ENCODE measurements at places on chromosomes 6 and 20.

- no peak for DNase-seq
- no peaks in the 10 kb centered on the region for H3K4me1 ChIP-seq
- H3K27ac ChIP-seq = no peak overlapping the region
- H3K27me3 ChIP-seq = no peaks in the 10 kb centered on the region
- peaks cover 3% of the 10 kb centered on the region for H3K36me3 ChIP-seq
These were observed 17.4 kb downstream of the RSPH4A start for GRCh38 chr6:116633685-116634084.

- H3K27ac ChIP-seq = no peak overlapping the region
- no peak for DNase-seq
- no peaks in the 10 kb centered on the region for H3K27me3 ChIP-seq
- no peaks in the 10 kb centered on the region for H3K4me1 ChIP-seq
- H3K4me3 ChIP-seq = no peak overlapping the region
These were observed 488.7 kb upstream of the NRSN1 start for GRCh38 chr6:23637296-23637695.

- H3K27ac ChIP-seq = no peak overlapping the region
- H3K36me3 ChIP-seq = no peaks in the 10 kb centered on the region
- DNase-seq = no peak
- no peaks in the 10 kb centered on the region for H3K4me1 ChIP-seq
These were observed 31.0 kb downstream of the NPEPL1 start for GRCh38 chr20:58723628-58723984.

DNA sequence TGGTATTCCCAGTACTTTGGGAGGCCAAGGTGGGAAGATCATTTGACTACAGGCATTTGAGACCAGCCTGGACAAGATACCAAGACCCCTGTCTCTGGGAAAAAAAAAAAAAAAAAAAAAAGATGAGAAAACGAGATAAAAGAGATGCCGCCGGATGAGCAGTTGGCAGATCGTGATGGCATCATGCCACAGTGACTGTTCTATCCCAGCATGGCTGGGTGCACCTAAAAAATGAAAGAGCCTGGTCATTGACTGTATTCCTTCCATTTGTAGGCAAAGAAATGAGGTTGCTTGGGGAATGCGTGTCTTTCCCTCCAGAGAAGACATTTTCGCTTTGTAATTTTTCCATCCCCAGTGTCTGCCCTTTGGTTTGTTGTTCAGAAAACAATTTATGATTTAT lies 12.9 kb downstream of the AKAP12 start:
- no peak overlapping the region for H3K27ac ChIP-seq
- no peak for DNase-seq
- no peaks in the 10 kb centered on the region for H3K27me3 ChIP-seq
- H3K4me3 ChIP-seq = no peak overlapping the region
- H3K4me1 ChIP-seq = peaks cover 22% of the 10 kb centered on the region

- no peak overlapping the region for H3K4me3 ChIP-seq
- no peaks in the 10 kb centered on the region for H3K36me3 ChIP-seq
- no peak for DNase-seq
- H3K27me3 ChIP-seq = no peaks in the 10 kb centered on the region
- H3K27ac ChIP-seq = no peak overlapping the region
These were observed 6.1 kb upstream of the TMEM200A start for GRCh38 chr6:130359736-130360135.

- no peaks in the 10 kb centered on the region for H3K36me3 ChIP-seq
- no peaks in the 10 kb centered on the region for H3K27me3 ChIP-seq
- DNase-seq = no peak
- no peak overlapping the region for H3K27ac ChIP-seq
These were observed 33.0 kb upstream of the KIAA1586 start for GRCh38 chr6:57013521-57013926.

All from thoracic aorta (tissue), 2 donors.